ENCODE measurements at places on chromosomes 6 and 20. TPM values are rescaled to one million over a fixed set of nuclear protein-coding genes. Genes with fewer than 3 reads are reported as not detected.
A peak's percentile ranks its signal among the peaks of the same experiment; 100 is the strongest.

GRCh38 chr6:146896960-146897701, 298.4 kb downstream of the ADGB start:
- DNase-seq, result no peak

GRCh38 chr6:52186480-52186879, 305 bp downstream of the IL17A start:
- DNase-seq, result no peak

- no peak for DNase-seq
These were observed 217.7 kb downstream of the HAO1 start for GRCh38 chr20:7722564-7722963.

DNA sequence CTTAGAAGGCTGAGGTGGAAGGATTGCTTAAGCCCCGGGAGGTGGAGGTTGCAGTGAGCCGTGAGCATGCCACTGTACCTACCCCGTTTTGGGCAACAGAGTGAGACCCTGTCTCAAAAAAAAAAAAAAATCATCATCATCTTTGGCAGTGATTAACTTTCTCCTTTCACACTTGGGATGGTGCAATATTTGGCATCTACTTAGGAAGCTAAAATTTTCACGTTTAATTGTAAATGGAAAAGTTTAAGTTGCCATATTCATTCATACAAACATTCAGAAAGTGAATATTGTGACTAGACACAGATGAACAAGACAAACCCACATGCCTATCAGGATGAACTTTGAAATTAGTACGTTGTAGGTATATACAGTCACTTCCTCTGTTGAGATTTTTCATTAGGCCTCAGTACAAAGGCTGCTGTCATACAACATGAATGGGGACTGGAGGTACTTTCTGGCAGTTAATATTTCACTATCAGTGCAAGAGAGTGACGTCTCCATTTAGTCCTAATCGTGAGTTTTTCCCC, 10.3 kb downstream of the TOP1 start:
- no peak for DNase-seq

DNA sequence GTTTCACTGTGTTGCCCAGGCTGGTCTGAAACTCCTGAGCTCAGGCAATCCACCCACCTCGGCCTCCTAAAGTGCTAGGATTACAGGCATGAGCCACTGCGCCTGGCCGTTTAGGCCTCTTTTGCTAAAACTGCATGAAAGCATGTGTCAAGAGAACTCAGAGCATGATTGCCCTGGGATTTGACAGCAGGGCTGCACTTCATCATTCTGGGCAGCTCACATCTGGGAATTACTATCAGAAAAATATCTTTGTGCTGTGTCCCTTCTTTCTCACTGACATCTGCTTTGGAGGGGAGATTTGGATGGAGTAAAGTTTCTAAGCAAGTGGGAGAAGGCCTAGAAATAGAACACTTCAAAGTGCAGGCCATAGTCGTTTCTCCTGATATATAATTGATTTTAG, 59.6 kb upstream of the EIF2S2 start:
- DNase-seq, result no peak

GRCh38 chr6:116060572-116061283, at the start of gene FRK:
Gene FRK (minus strand): TSS chr6:116060891. CDS start chr6:116060311, 580 bp downstream.
- peak; percentile 67 for DNase-seq

DNA sequence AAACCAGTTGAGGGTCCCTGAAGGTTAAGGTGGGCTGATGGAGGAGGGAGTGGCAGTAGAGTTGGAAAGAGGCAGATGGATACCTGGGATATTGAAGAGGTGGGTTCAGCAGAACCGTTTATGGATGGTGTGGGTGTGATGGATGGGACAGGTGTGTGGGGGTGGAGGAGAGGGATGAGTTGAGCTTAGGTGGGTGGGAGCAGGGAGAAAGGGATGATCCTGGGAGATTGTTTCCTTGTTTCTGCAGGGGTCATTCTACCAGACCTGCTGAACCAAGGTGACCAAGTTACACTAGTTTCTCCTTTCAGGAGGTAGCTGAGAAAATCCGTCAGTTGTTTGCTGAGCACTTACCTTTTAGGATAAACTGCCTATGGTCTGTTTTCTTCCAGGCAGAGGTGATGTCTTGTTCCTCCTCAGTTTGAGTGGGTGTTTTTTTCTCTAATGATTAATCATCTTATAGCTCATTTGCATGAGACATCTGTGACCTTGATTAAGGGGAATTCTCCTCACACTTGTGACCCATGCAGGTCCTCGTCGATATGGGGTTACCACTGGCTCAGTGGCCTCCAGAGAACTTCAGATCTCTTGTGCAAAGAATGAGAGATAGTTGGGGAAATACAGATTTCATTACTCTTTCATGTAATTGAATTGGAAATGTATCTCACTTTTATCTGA, 53.0 kb downstream of the FARS2 start:
- DNase-seq, result no peak

- no peak for DNase-seq
These were observed 2.4 kb upstream of the MCM3 start for GRCh38 chr6:52286798-52287432.

GRCh38 chr6:7960848-7961247, 50.3 kb upstream of the TXNDC5 start:
- no peak for DNase-seq

DNA sequence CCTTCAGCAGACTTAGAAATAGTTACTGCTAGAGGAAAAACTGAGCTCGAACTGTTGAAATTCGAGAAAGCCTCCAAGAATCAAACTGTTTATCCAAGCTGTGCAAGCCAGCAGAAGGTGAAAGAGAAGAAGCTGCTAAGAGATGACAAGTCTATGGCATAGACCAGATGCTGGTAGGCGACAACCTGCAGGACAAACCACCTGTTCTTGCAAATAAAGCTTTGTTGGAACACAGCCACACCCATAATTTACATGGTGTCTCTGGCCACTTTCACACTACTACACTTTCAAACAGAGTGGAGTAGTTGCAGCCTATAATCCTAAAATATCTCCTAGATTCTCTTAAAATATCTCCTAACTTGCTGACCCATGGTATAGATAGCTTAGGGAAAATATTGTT, 33.3 kb downstream of the TNFRSF21 start:
- no peak for DNase-seq

- no peak for DNase-seq
These were observed 169.5 kb upstream of the LAMA2 start for GRCh38 chr6:128713461-128713860.

DNA sequence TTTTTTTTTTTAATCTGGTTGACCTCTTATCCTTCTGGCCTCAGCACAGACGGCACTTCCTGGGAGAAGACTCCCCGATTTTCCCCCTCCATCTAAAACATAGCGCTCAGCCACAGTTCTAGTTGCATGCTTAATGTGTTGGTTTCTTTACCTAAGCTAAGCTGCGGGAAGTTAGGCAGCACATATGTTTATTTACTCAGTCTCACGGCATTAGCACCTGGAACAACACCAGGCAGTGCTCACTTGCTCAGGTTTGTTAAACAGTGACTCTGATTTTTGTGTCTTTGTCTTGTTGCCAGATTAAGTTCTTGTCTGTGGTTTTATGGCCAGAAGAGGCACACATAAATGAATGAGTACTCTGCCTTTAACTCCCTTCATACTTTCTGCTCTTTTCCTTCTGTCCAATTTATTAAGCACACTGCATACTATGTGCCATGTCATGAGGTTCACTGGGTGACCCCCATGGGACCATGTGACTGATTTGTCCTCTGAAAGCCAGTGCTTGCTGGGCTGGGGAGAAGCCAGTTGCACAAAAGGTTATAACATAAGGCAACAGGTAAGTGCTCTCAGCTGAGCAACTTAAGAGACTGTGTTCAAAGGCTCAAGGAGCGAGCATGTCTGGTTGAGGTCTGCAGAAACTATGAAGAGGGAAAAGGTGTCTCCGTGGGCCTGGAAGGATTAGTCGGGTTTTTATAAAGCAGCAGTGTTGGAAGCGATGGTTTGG, 93.6 kb downstream of the RPP40 start:
- DNase-seq, result no peak

DNA sequence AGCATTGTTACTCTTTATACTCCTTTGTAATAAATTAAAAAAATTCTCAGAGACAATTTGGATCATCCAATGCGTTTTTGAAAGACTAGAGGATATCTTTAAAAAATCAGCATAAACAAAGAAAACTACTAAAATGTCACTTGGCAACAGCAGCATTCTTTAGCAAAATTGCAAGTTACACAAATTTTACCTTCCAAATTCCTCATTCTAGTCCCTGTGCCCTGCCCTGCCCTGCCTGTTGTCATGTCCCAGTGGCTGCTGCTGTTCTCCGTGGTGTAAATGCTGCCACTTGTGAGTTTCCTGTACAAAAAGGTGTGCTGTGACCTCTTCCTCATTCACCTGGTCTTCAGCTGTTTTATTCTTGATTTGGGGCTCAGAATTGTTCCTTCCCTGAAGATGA, 83.2 kb downstream of the CDC5L start:
- DNase-seq, result no peak

DNA sequence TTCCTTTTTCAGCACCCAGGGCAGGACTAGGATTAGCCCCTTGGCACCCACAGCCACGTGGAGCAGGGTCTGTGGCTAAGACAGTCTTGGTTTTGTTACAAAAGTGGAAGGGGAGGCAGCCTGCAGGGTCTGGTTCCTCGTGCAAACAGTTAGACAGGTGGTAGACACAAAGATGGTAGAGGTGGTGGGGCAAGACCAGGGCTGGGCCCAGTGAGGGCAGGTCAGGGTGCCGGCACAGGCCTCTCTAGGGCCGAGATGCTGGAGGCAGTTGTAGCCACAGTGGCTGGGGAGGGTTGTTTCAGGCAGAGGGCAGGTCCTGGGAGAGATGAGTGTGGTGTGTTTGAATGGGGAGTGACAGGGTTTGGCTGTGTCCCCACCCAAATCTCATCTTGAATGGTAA, 161.6 kb downstream of the SMOC2 start:
- DNase-seq, result no peak

- no peak for DNase-seq
These were observed 703 bp downstream of the EPHA7 start for GRCh38 chr6:93418408-93419303.

- DNase-seq, result no peak
These were observed 4.9 kb downstream of the ADGRB3 start for GRCh38 chr6:68639826-68640490.

DNA sequence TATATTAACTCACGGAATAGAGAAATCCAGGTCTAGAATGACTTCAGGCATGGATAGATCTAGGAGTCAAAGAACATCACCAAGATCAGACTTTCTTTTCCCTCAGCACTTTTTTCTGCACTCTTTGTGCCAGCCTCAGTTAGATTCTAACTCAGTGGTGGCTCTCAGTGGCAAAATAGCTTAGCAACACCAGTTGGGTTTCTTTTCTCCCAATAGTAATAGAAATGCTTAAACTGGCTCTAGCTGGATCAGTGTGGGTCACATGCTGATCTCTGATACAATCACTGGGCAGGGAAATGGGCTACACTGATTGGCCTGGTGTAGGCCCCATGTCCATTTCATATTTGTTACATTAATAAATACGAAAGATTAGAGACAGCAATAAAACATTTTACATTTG, 44.2 kb upstream of the ARFGEF2 start:
- DNase-seq, result no peak

DNA sequence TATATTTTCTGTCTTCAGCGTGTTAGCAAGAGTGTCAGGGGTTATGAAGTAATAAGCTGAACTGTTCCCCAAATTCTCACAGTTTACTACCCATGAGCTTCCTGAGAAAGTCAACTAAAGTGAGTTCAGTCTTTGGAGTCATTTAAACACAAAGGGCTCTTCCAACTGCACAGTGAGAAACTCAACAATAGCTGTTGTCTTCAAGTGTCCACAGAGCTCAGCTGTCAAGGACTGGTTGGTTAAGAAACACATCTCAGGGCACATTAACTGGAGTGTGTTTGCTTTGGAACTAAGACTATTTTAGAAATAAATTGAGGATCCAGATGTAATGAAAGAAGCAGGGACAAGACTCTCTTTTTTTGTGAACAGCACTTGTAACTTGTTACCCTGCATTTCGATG, 241.4 kb upstream of the SOX4 start:
- no peak for DNase-seq

DNA sequence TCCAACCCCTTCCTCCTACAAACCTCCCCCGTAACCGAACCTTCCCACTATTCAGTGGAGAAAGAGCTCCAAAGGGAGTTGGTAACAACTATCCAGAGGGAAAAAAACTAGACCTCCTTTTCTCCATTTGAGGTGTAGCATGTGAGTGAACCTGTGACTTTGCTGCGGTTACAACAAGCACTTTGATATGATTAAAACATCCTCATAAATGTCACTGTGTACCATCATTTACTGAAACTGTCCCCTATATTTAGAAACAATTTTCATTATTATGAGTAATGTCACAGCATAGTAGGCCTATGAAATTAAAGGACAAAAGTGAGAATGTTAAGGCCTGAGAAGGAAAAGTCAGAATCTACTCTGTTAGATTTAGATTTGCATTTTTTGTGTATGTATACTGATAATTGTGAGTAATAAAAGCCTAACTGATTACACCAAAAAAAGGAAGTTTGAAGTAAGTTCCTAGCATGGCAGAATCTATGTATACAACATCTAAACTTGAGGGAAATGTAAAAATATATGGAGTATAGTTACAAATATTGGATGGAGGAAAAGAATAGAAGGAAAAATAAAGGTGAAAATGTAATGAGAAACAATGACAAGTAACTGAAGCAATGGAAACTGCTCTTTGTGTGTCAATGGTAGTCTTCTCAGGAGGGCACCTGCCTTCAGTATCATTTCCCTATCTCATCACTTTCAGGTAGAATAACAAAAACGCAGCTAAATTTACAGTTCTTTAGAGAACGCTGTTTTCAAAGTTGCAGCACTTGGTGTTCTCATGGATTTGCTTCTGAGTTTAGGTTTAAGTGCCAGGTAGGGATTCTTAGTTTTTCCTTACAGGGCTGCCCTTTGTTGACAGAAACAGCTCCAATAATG, 145.9 kb downstream of the IMPG1 start:
- DNase-seq, result no peak

GRCh38 chr20:37240337-37241067, 21.1 kb downstream of the GHRH start:
- no peak for DNase-seq

- no peak for DNase-seq
These were observed 86.9 kb downstream of the SH3BGRL2 start for GRCh38 chr6:79717989-79718388.

DNA sequence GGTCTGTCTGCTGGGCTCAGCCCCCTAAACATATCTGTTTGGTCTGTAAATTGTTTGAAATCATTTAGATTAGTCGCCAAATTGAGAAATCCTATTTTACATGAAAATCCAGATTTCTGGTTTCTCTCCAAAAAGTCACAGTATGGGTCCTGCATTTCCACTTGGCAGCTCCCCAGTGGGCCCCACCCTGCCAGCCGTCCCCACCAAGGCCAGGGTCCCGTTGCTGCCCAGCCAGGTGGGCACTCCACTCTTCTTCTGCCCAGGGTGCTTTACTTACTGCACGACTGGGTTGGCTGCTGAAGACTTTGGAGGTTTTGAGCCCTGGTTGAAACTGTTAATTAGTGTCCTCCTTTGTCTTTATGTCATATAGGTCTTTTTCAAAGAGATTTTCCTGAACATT, 50.4 kb downstream of the ARFGEF2 start:
- no peak for DNase-seq

PSORS1C1 gene
- total RNA-seq, result 0.48 TPM

CPNE5 gene
- 4.5 TPM for total RNA-seq

CST7 gene
- not detected for total RNA-seq

MYL9 gene
- total RNA-seq, result 42.6 TPM

BMP6 gene
- 11.7 TPM for total RNA-seq

BANF2 gene
- not detected for total RNA-seq

TNF gene
- total RNA-seq, result not detected

ENPP5 gene
- total RNA-seq, result 5.2 TPM

TTI1 gene
- total RNA-seq, result 35.7 TPM

GRIK2 gene
- 32.3 TPM for total RNA-seq

All from urinary bladder (tissue), 4 donors.